ENCODE measurements at places on chromosomes 1 and 21.

GRCh38 chr1:19495000-19495656 lies 9.8 kb upstream of the CAPZB start:
- DNase-seq = no peak

GRCh38 chr1:116993286-116993685 lies 8.3 kb upstream of the CD101 start:
- DNase-seq = no peak

GRCh38 chr1:118101515-118101844 lies 83.5 kb downstream of the SPAG17 start:
- DNase-seq = no peak

GRCh38 chr1:214469290-214469689 lies 82.1 kb downstream of the PTPN14 start:
- no peak for DNase-seq

GRCh38 chr1:228927946-228928898 lies 192.9 kb downstream of the RHOU start:
- peak; percentile 9 for DNase-seq

Measured in stimulated activated CD4-positive, alpha-beta T cell treated with anti-CD3 and anti-CD28 coated beads, Interleukin-4, amount 100 ng/mL, for 48 hours (primary cell).